AG09319 (cell line): ENCODE measurements at places on chromosomes 7 and 10.

GRCh38 chr10:44511166-44511565 is 126.3 kb upstream of the CXCL12 start:
- no peak for DNase-seq

- no peak for DNase-seq
Measured at GRCh38 chr7:139937715-139938114, 108.7 kb downstream of the TBXAS1 start.

- no peak for DNase-seq
Measured at GRCh38 chr10:87053577-87054181, 33.6 kb downstream of the FAM25A start.

DNA sequence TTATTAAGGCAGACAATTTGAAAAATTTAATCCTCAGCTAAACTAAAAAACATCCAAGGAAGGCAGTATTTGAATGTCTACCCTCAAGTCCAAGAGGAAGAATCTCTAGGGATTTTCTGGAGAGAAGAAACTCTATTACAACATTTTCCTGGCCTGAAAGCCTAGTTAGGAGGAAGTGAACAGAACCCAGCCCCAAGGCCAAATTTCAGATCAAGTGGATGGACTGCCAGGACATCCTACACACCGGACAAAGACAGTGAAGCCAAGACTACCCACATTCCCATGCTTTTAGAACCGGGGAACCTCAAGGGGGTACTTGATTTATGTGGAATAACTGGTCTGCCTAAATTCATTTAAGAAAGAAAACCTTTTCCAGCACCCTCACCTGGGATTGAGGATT is 108.9 kb upstream of the MEOX2 start:
- no peak for DNase-seq

GRCh38 chr10:63563623-63564022 is 42.4 kb downstream of the REEP3 start:
- no peak for DNase-seq

- DNase-seq = no peak
Measured at GRCh38 chr10:125848371-125848770, 25.0 kb downstream of the BCCIP start.

DNA sequence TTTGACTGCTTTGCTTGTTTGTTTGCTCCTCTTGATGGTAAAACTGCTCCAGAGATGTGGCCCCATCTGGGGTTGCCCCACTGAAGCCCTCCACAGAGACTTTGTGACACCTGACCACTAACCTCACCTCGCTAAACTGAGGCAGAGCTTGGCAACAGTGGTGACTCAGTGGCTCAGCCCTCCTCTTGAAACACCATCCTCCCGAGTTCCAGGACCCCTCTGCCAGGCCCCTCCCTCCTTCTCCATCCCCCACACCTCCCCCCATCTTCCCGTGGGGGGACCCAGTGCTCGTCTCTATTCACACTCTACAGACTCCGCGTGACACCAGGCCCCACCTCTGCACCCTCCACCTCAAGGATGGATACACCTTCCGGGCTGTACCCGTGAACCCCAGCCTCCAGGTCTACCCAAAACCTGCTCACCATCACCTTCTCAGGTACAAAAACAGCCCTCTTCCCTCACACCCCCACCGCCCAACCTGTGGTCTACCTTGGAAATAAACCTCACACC is 19.0 kb upstream of the RET start:
- no peak for DNase-seq

- DNase-seq = no peak
Measured at GRCh38 chr7:18655912-18656311, 160.4 kb downstream of the HDAC9 start.

DNA sequence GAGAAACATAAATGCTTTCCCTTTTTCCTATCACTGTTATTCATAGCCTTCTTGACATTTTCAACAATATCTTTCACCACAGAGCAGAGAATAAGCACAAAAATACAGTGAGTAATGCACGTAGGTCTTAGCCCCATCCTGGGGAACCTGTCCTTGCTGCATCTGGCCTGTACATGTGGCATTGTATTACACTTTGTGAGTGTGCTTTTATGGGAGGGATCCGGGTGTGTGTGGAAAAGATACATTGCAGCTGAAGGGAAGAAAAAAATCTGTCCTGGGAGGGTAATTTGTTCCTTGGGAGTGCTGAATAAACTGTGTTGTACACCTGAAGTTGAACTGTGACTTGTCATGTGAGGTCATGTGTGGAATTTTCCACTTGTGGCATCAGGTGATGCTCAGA is 422.7 kb upstream of the LRGUK start:
- DNase-seq = no peak

DNA sequence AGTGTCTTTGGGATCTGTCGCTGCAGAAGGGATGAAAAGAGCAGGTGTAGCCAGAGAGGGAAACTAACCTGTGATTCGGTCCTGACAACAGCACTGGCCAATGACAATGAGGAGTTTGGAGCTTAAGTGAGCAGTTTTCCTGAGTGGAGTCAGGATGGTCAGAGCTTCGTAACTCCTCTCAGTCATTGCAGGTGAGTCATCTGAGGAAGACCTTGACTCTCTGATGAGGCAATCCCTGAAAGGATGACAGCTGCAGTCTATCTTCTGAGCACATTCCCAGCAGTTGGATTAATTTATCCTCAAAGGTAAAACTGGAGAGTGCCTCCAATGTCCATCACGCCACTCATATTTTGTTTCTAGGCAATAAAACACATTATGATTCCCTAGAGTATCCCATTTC is 401.9 kb downstream of the POM121L12 start:
- DNase-seq = no peak

- DNase-seq = no peak
Measured at GRCh38 chr10:51100221-51100620, 25.9 kb downstream of the PRKG1 start.

DNA sequence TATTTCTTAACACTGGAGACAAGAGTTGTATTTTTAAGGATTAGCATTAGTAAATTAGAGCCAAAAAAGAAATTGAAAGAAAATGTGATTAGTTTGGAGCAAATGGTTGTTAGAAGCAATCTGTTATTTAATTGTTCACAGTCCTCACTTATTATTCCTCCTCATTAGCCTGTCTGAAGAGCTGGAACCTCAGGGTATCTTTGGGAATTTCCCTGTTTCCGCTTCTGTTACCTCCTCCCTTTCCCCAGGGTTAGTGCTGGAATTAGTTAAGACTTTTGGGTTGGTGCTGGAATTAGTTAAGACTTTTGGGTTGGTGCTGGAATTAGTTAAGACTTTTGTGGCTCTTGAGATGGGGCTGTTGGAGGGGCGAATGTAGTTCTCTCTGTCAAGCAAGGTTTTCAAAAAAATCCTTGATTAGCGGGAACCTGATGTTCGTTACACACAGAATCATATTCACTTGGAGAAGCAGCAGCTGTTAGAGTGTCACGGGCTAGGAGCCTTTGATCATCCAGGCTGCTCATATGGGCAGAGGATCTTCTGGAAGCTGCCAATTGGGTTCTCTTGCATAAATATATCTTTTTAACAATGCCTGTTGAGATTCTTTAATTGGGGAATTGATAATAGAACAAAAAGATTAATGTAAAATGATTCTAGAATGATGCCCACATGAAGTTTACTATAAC is 251.0 kb upstream of the NPSR1 start:
- no peak for DNase-seq

DNA sequence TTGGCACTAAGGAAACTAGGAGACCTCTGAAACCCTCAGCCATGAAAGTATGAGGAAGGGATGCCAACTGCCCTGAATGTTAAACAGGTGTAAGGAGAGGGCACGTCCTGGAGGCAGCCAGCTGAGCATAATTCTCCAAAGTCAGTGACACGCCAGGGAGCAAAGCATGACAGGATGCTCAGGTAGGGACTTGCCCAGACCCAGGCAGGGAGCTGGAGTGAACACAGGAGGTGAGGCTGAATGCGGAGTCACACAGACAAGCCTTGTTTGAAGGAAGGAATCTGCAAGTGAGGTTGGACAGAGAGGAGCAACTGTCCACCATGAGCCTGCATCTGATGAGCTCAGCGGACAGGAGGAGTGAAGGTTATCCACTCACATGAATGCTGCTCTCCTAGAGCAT is 41.5 kb downstream of the KLRG2 start:
- DNase-seq = no peak

GRCh38 chr7:109696723-109697122 is 1127.0 kb downstream of the DNAJB9 start:
- no peak for DNase-seq
